ENCODE measurements at places on chromosomes 4 and X.
A peak's percentile ranks its signal among the peaks of the same experiment; 100 is the strongest.

DNA sequence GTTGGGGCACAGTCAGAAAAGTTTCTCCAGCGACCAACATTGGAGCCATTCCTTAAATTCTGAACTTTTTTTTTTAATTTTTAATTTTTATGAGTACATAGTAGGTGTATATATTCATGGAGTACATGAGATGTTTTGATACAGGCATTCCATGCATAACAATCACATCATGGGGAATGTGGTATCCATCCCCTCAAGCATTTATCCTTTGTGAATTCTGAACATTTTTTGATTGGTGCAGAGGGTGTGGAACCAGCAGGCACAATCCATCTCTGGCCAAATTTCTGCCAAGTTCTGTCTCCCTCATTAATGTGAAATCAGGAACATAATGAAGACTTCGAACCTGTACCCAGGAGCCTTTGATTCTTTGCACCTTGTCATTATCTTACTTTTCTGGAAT lies 267.0 kb downstream of the FRMPD4 start:
- DNase-seq, result no peak

GRCh38 chr4:141804836-141805235 lies 168.5 kb downstream of the IL15 start:
- no peak for DNase-seq

DNA sequence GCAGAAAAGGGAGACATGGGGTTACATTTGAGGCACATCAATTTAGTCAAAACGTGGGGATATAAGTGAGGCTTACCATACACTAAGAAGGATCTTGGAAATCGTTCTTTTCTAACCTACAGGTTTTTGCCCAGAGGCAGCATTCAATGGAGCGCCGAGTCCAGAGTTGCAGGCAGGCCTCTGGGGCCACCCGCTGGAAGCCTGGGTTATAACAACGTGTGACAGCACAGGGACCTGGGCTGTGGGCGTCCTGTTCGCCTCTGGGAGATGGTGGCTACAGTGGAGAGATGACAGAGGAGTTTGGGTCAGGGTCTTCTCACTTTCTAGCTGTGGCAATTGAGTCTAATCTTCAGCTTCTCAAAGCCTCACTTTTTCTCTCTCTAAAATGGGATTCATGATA lies 53.9 kb downstream of the ENPP6 start:
- DNase-seq, result no peak

DNA sequence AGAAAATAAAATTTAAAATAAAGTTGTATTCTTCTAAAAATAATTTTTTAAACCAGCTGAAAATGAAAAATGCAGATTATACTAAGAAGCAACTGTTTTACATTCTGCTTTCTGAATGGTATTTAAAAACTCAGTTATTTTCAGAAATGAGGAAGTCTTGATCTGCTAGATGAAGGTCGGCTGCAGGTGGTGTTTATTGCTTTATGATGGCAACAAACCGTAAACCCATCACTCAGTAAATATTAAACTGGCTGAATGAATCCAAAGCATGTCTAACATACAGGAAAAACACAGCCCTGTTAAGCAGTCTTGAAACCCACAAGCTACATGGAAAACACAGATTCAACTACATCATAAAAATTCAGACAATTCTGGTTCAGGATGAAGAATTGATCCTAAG lies 29.3 kb downstream of the DYNLT3 start:
- DNase-seq, result no peak

DNA sequence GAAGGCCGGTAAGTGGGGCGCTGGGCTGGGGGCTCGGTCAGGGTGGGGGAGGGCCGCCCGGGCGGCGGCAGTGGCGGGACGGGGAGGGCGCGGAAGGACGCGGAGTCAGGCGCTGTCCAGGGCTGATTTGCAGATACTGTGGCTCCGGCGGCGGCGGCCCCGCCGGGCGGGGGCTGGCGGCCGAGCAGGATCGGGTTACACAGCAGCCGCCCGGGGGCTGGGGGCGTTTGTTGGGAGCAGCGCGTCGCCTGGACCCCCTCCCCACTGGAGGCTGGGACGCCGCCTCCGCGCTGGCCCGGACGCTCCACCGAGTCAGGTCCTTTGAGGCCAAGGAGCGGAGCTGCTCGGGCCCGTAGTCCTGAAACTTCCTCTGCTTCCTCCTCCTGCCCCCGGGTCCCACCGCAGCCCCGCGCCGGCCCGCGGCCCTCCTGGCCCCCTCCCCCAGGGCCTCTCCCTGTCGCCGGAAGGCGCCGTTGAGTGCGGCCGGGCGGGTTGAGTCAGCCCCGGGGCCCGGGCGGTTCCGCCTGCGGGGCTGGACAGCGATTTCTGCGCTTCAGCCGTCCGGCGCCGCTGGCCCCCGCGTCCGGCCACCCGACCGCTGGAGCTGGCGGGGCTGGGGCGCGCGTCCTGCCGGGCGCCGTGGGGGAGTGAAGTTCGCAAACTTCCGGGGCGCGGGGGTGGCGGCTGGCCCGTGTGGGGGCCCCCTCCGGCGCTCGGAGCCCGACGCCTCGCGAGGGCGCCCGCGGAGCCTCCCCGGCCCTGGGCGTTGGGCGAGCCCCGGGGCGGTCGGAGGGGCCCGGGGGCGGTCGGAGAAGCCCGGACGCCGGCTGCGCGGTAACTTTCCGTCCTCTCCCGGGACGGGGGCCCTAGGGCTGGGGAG lies 746 bp downstream of the REST start:
- peak; percentile 51 for DNase-seq

DNA sequence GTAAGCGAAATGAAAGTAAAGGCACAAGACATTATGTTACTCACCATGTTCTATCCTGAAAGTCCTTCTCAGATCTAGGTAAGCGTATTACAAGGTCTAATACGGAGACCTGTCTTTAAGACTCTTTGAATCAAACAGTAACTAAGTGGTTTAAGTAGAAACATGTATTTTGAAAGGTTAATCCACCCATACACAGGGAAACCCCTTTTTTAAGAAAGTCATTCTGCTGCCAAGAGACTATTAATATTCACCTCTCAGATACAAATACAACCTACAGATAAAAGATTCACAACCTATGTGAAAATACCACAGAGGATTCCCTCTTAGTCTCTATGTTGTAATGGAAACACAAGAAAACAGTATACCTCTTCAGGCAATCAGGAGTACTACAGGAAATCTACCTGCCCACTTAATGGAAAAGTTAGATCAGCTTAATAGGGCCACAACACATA lies 63.2 kb upstream of the TNIP3 start:
- no peak for DNase-seq

DNA sequence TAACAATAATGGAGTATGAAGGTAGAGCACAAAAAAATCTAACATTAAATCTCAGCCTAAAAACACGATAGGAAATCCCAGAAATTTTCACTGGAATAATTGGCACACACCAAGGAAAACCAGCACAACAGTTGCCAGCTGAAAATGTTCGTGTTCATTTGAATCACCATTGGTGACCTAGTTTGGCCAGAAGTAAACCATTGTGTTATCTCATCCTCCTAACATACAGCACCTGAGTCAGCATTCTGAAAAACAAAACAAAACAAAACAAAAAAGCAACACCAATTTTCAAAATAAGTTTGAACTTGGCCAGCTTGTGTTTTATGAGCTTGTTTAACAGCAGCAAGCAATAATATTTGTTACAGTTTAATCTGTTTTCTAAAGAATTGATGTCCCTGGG lies 41.1 kb downstream of the UCHL1 start:
- no peak for DNase-seq

DNA sequence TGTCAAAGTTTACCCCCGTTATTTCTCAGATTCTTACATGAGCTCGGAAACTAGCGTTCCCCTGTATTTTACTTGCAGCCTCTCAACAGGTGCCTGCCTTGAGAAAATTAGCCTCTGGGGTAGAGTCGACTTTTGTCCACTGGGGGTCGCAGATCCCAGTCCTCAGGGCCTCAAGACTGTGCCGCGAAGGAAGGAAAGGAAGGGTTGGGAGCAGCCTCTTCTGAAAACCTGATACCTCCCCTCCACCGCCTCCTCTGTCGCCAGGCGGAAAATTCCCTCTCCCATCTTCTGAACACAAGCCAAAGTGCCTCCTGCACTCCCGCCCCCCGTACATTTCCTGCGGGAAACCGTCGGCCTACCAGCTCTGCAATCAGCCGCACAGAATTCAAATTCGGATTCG lies 44.4 kb upstream of the TMSB15B start:
- peak; percentile 32 for DNase-seq

- no peak for DNase-seq
These were observed 39.8 kb downstream of the SNCA start for GRCh38 chr4:89797117-89797516.

- DNase-seq, result no peak
These were observed 155.8 kb downstream of the RPA4 start for GRCh38 chrX:97039363-97040029.

- peak; percentile 5 for DNase-seq
These were observed 73.2 kb downstream of the NFKB1 start for GRCh38 chr4:102574317-102574716.

DNA sequence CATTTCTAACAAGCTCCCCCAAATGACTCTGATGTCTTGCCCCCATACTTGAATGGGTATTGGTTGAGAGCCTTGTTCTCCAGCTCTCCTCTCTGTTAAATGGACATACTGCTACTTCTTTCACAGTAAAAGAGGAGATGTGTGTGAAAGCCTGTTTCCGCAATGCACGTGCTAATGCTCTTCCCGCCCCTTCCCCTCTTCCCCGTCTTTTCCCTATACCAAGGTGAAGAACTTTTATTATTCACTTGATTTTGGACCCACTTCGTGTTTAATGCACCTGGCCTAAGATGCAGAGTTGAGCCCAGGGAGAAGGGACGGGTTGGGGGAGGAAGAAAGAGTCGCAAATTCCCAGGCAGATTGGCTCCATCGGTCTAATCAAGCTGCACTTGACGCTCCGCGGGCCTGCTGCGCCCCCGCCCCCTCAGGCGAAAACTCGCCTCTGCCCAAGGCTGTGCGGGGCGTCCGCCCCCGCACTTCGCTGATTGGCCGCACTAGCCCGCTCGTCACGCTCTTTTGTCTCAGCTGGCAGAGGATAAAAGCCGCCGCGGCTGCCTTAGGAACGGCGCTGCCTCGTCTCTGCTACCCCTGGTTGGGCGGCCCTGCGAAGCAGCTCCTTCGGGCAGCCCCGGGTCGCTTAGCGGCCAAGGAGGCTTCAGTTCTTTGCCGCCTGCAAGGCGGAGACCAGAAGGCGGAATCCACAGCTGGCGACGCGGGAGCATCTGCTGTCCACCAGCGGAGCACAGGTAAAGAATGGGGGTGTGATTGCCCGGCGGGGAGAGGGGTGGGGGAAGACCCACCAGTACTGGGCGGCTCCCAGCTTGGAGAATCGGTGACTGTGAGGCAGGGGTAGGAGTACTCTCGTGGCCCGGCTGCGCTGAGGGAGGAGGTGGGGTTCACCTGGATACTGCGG lies at the start of gene ZCCHC12:
Gene ZCCHC12 (plus strand): TSS at position 562 of the 910 bp plus-strand sequence. CDS start 1,421 bp downstream, outside the sequence.
- peak; percentile 14 for DNase-seq

- no peak for DNase-seq
These were observed 347.8 kb upstream of the PITX2 start for GRCh38 chr4:110970642-110971041.

GRCh38 chrX:114717921-114718320 lies 134.0 kb downstream of the HTR2C start:
- DNase-seq, result no peak

- DNase-seq, result no peak
These were observed 121.5 kb upstream of the CPEB2 start for GRCh38 chr4:14880805-14881204.

- DNase-seq, result no peak
These were observed 42.4 kb upstream of the FGF2 start for GRCh38 chr4:122784261-122784660.

DNA sequence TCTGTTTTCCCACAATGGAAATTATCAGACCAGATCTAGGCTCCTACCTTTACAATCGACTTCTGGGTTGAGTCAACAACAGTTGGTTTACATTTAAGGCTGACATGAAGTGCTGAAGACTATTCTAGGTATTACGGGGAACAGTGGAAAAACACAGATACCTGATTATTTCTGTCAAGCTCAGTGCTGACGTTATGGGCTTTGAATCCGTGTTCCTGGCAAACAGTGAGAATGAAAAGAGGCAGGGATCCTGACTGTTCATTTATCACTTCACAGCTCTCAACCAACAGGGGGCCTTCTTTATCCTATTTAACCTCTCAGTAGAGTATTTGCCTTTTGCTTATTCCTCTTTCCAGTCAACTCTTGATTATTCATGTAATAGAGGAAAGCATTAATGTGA lies 43.1 kb downstream of the TMEM164 start:
- DNase-seq, result no peak

- no peak for DNase-seq
These were observed 6.9 kb upstream of the XAGE2 start for GRCh38 chrX:52361941-52362340.

DNA sequence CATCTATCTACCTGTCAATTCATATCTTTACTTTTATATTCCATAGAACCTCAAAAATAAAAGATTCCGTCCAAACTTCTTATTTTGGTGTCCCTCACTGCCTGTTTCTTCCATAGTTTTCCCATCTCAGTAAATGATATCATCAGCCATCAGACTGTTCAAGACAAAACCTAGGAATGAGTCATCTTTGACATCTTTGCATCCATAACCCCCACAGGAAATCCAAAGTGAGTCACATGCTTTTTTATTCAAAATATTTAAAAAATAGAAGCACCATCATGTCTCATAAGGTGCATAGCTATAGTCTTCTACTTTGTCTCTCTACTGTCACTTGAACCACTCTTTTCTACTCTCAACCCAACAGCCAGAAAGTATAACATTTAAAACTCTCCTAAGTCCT lies 29.9 kb upstream of the CXXC4 start:
- no peak for DNase-seq

DNA sequence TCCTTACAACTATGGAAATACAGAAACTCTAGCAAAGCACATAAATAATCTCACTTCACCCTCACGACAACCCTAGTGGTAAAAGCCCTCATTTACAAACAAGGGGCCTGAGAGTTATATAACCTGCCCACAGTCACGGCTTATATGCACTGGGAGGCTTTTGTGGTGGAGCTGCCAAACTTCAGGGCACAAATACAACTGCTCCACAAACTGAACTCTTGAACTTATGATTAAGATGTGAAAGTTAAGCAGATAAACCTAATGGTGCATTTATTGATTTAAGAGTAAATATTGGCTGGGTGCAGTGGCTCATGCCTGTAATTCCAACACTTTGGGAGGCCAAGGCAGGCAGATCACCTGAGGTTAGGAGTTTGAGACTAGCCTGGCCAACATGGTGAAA lies 19.0 kb downstream of the SLC2A9 start:
- no peak for DNase-seq

DNA sequence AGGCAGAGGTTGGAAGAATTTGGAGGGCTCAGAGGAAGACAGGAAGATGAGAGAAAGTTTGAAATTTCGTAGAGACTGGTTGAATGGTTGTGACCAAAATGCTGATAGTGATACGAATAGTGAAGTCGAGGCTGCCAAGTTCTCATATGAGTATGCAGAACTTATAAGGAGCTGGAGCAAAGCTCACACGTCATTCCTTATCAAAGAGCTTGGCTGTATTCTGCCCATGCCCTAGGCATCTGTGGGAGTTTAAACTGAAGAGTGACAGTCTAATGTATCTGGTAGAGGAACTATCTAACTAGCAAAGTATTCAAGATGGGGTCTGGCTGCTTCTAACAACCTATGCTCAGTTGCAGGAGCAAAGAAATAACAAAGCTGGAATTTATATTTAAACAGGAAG lies 102.1 kb downstream of the PCDH18 start:
- DNase-seq, result no peak

- no peak for DNase-seq
These were observed 245.0 kb upstream of the GPR101 start for GRCh38 chrX:137278825-137279224.

- DNase-seq, result no peak
These were observed 1.5 kb downstream of the EVC start for GRCh38 chr4:5712517-5712916.

- DNase-seq, result peak; percentile 13
These were observed 18.4 kb downstream of the XIAP start for GRCh38 chrX:123878252-123878721.

- no peak for DNase-seq
These were observed 68.9 kb upstream of the TRAM1L1 start for GRCh38 chr4:117154251-117154650.
